CD4-positive, alpha-beta T cell (primary cell): ENCODE measurements at places on chromosomes 5 and 9.

DNA sequence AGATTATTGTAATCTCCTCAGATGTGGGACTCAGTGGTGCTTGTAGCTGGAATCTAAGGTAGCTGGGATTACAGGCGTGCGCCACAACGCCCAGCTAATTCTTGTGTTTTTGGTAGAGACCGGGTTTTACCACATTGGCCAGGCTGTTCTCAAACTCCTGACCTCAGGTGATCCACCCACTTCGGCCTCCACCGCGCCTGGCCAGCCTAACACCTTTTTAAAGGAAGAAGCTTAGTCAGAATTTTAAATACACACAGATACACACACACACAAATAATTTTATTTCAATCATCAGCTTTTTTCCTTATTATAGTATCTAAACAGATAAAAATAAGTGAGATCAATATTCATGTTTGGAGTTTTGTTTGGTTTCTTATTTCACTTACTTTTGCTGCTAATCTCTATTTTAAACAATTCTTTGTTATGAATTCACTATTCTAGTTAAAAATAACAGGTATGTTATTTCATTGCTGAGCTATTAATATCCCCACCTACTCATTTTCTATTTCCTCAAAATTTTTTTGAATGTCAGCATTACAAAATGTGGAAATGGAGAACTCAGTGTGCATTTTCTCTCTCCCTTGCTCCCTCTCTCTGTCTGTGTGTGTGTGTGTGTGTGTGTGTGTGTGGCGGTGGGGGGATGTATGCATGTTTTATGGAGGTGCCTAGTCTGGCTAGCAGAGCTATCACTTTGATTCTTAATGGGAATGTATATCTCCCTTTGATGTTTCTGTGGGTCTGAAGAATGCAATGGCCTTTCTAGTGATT lies 960.6 kb upstream of the DMAC1 start:
- DNase-seq, result no peak

DNA sequence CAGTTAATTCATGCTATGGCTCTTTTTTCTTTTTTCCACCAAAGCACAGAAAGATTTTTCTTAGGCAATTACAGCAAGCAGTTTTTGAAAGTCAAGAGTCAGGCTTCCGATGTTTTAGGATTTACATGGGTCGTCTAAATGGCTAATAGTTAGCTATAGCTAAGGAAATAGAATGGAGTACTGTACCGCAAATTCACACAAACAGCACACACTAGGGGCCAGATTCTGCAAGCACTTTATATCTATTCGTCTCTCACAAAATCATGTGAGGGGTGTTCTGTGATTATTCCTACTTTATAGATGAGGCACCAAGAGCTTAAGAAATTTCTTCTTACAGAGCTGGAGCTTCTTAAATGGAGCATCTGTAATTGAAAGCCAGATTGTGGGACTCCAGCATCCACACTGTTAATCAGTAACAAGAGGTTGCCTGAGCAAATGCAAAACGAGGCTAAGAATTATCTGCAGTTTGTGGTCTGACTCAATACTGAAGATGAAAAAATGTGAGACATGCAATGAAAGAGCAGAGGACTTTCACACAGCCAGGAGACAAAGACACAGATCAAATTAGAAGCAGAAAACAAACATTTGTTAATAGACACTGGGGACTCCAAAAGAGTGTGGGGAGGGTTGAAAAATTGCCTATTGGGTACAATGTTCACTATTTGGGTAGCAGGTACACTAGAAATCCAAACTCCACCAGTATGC lies 62.7 kb upstream of the CTXN3 start:
- no peak for DNase-seq

GRCh38 chr5:144464306-144464705 lies 293.6 kb downstream of the KCTD16 start:
- no peak for DNase-seq

- DNase-seq, result no peak
These were observed 152.5 kb downstream of the TRIO start for GRCh38 chr5:14295610-14296009.

DNA sequence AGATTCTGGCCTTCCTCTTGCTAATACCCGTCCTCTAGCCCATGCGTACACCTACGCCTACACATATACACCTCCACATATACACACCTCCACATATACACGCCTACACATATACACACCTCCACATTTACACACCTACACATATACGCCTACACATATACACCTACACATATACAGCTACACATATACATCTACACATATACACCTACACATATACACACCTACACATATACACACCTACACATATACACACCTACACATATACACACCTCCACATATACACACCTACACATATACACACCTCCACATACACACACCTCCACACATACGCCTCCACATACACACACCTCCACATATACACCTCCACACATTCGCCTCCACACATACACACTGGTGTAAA lies 27.2 kb downstream of the AK3 start:
- no peak for DNase-seq

GRCh38 chr5:145976431-145977155 lies 40.2 kb downstream of the SH3RF2 start:
- DNase-seq, result no peak

DNA sequence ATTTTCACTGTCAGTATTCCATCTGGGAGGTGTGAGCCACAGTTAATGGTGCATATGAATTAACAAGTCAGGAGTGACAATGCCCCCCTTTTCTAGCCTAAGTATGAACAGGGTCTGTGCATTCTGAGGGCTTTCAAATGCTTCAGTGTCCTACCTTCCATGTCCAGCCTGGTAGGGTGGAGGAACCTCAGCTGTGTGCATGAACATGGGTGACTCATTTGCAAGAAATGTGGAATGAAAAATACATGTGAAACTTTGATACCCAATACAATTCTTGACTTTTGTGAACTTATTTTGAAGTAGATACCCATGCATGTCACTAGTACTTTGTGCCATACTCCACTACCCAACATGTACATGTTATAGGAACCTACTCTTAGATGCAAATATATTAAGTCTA lies 375.8 kb downstream of the SEMA5A start:
- no peak for DNase-seq

DNA sequence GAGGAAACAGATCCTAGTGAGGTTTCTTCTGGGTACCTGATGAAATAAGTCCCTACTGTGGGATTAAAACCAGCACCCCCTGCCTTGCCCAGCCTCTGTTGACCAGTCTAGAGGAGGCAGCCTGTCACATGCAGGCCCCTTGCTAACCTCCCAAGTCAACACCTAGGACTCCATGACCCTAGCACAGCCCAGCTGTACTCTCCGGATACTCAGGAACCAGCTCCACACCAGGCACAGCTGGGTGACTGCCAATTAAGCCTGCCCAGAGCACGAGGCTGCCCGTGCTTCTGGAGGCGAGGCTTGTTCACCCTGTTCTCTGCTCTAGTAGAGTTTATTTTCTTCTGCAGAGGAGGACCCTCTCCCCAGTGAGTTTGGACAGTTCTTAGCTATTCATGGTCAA lies 92.5 kb downstream of the SNX24 start:
- DNase-seq, result no peak

- DNase-seq, result no peak
These were observed 8.5 kb upstream of the INIP start for GRCh38 chr9:112726428-112726827.

DNA sequence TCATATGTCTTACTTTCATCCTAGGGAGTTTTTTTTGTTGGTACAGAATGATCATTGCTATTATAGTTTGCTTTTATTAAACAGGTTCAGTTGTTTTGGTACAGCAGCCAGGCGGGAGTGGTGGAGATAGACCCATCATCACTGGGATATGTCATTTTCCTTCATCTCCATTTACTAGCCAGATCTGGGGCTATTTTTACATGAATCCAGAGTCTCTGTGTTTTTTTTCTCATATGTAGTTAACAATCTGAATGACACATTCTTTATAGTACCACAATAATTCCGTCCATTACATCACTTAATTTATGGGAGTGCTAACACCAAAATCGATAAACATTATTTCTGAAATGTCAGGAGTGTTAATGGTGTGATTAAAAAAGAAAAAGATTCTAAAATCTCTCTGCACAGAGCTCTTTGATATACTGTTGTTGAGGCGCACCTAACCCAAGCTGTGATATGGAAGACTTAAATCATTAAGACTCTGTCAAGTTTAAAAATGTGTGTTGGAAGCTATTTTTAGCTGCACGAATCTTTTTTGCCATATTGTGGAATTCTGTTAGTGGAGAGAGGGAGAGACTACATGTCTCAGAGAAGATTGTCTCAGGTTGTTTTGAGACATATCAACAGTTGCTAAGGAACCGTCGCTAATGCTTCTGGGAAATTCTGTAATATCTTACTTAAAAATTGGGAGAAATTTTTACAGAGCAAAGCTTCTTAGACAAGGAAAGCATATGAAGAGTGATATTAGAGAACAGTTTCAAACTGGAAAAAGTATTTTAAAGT lies 59.6 kb downstream of the RPS23 start:
- DNase-seq, result no peak

DNA sequence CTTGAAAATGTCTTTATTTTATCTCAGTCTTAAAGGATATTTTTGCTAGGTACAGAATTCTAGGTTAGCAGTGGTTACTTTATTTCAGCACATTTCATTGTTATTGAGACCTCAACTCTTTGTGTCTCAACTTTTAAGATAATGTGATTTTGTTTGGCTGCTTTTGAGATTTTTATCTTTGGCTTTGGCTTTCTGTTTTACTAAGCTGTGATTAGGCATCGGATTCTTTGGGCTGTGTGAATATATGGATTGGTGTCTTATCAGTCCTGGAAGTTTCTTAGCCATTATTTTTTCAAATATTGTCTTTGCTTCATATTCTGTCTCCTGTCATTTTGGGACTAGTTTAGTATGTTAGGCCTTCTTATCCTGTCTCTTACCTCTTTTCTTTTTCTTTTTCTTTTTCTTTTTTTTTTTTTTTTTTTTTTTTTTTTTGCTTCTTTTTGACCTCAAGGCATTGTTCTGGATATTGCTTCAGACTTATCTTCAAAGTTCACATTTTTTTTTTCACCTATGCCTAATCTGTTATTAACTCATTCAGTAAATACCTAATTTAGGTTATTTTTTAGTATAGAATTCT lies 20.1 kb upstream of the APC start:
- DNase-seq, result no peak

- DNase-seq, result no peak
These were observed 201.9 kb downstream of the NR3C1 start for GRCh38 chr5:143201589-143201988.

- DNase-seq, result no peak
These were observed 16.1 kb downstream of the NIPSNAP3B start for GRCh38 chr9:104779946-104780535.

GRCh38 chr5:81754621-81755020 lies 3.7 kb upstream of the SSBP2 start:
- no peak for DNase-seq

GRCh38 chr5:51986733-51987132 lies 603.5 kb downstream of the ISL1 start:
- DNase-seq, result no peak

DNA sequence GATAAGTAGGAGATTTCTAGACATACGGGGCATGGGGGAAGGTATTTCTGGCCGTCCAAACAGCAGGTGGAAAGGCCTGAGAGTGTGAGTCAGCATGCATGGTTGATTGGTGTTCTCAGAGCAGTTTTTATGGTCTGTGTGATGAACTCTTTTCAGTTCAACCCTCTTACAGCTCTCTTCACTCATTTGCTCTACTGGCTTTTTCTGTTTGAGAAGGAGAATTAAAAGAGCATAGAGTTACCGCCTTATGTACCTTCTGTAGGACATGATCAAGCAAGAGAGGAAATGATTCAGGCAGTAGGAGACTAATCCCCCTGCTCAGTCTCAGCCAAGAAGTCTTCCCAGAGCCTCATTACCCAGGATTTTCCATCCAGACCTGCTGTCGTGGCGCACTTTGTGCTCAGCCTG lies 92.4 kb downstream of the PRDM6 start:
- DNase-seq, result no peak

DNA sequence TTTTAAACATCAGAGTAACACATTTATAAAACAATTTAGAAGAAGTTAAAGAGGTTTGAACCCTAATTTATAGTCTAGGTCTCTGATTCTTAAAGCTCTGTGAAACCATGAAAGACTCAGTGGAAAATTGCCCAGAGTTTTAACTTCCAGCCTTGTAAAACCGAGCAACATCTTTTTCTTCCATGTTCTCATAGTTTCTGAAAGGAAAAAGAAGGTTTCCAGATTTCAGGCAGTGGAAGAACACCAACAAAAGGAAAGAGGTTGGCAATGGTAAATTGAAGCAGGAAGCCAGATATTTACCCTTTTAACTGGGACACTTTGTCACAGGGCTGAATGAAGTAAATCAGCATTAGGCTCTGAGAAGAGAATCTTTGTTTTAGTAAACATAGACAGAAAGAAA lies 1999.3 kb downstream of the MAT2B start:
- DNase-seq, result no peak

DNA sequence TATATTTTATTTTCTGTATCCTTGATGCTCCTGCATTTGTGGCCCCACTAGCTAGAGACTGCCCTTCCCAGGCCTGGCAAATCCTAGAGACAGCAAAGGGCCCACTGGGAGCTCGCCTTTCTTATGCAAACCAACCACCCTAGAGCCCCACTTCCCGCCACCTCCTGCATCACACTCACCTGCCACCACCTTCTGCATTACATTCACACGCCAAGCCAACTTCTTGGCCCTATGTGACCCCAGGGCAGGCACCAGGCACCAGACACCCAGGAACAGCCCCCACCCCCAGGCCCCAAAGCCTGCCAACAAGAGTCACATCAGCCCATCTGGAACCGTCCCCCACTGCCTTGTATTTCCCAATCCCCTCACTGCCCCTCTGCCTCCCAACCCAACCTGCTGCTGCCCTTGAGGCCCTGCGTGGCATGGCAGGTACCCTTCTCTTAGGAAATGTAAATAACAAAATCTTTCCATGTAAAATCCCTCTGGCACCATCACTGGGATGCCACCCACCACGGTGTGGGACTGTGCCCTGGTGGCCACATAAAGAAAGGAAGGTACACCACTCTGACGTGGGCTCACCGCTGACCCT lies 22.0 kb downstream of the ROR2 start:
- DNase-seq, result no peak

- DNase-seq, result no peak
These were observed 1215.9 kb downstream of the EFNA5 start for GRCh38 chr5:106454651-106455415.

DNA sequence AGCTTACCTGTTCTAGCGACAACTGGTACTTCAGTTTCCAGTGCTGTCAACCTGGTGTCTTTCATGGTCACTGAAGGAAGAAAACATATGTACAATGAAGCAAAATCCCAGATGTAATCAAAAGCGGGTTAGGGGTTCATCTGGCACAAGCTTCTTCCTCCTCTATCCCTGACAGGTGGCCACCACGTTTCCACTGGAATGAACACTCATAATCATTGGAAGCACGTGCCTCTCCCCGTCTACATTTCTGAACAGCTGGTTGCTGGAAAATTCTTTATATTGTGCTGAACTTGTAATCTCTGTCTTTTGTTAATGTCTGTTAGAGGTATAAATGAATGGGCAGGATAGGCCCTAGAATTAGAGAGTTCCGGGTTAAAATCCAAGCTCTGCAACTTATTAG lies 9.4 kb downstream of the TSC1 start:
- DNase-seq, result no peak
